ENCODE measurements at places on chromosomes 2 and 18.

GRCh38 chr2:1990724-1991123, 246.4 kb upstream of the PXDN start:
- H3K36me3 ChIP-seq: no peaks in the 10 kb centered on the region
- H3K4me1 ChIP-seq: no peaks in the 10 kb centered on the region
- no peaks in the 10 kb centered on the region for H3K27me3 ChIP-seq
- H3K4me3 ChIP-seq: no peak overlapping the region
- no peak overlapping the region for H3K27ac ChIP-seq
- peak; percentile 73 for DNase-seq

DNA sequence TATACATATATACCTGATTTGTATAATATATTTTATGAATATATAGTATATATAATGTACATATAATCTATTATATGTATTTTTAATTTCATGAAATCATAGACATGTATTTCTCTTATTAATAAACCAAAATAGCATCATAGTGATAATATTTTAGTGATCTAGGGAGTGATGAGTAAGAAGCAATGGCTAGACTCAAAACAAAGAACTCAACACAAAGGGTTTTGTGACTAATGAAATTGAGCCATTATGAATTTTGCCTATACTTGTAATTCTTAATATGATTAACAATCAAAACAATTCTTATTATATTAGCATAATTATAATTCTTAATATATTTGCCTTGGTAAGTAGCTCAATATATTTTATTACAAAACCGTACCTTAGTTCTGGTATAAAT, 1614.1 kb upstream of the TMEFF2 start:
- no peaks in the 10 kb centered on the region for H3K4me1 ChIP-seq
- no peak overlapping the region for H3K4me3 ChIP-seq
- H3K36me3 ChIP-seq: no peaks in the 10 kb centered on the region
- no peak for DNase-seq
- H3K27me3 ChIP-seq: no peaks in the 10 kb centered on the region
- H3K27ac ChIP-seq: no peak overlapping the region

DNA sequence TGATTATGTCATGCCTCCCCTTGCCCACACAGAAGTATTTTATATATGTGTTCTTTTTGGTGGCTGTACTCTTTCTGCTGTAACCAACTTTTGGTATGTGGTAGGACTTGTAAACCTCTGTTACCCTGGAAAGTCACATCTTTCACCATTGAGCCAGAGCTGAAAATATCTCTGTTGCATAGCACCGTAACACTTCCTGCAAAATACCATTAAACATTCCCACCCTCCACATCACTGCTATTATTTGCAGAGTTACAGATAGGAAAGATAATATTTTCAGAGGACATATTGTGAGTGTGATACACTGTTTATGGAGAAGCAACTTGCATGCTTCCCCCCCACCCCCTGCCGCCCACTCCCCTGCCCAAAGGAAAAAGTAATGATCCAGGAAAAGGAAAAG, 44.8 kb downstream of the CAB39 start:
- no peak overlapping the region for H3K27ac ChIP-seq
- no peaks in the 10 kb centered on the region for H3K4me1 ChIP-seq
- no peaks in the 10 kb centered on the region for H3K27me3 ChIP-seq
- H3K4me3 ChIP-seq: no peak overlapping the region
- DNase-seq: no peak

- no peaks in the 10 kb centered on the region for H3K4me1 ChIP-seq
- no peak for DNase-seq
- H3K4me3 ChIP-seq: no peak overlapping the region
- no peaks in the 10 kb centered on the region for H3K36me3 ChIP-seq
- no peak overlapping the region for H3K27ac ChIP-seq
Measured at GRCh38 chr2:129738799-129739198, 240.7 kb upstream of the RAB6C start.

- no peak overlapping the region for H3K4me3 ChIP-seq
- no peak for DNase-seq
- no peak overlapping the region for H3K27ac ChIP-seq
- H3K36me3 ChIP-seq: no peaks in the 10 kb centered on the region
- no peaks in the 10 kb centered on the region for H3K27me3 ChIP-seq
Measured at GRCh38 chr2:890214-890613, 60.4 kb upstream of the SNTG2 start.

DNA sequence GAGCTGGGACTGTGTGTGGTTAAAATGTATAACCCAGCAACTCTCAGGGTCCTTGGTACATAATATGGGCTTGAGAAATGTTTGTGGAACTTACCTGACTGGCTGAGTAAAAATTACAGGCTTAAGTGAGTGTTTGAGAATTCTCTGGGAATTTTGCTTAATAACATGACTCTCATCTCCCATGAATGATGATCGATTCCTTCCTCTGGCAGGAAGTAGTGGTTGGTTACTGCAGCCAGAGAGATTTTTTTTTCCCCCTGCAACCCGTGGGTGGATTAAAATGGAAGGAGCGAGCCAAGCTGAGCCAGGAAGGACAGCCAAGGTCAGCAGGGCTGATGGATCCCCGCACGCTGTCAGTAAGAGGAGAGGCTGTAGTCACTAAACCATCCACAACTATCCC, 40.6 kb upstream of the RFX8 start:
- H3K27me3 ChIP-seq: no peaks in the 10 kb centered on the region
- no peak overlapping the region for H3K27ac ChIP-seq
- no peaks in the 10 kb centered on the region for H3K36me3 ChIP-seq
- no peak overlapping the region for H3K4me3 ChIP-seq
- H3K4me1 ChIP-seq: peaks cover 7% of the 10 kb centered on the region

DNA sequence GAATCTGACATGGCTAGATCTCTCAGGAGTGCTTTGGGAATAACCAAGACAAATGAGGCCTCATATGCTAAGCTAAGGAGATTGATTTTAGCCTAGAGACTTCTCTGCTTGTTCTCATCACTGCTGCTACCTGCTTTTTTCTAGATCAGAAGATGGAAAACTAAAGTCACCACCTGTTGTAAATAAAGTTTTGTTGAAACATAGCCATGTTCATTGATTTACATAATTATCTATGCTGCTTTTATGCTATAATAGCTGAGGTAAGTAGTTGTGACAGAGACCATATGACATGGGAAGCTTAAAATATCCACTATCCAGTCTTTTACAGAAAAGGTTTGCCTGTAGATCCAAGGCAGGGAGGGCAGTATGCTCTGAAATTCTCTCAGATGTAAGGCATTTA, 46.1 kb upstream of the CYP26B1 start:
- no peaks in the 10 kb centered on the region for H3K27me3 ChIP-seq
- no peak overlapping the region for H3K27ac ChIP-seq
- H3K4me1 ChIP-seq: no peaks in the 10 kb centered on the region

DNA sequence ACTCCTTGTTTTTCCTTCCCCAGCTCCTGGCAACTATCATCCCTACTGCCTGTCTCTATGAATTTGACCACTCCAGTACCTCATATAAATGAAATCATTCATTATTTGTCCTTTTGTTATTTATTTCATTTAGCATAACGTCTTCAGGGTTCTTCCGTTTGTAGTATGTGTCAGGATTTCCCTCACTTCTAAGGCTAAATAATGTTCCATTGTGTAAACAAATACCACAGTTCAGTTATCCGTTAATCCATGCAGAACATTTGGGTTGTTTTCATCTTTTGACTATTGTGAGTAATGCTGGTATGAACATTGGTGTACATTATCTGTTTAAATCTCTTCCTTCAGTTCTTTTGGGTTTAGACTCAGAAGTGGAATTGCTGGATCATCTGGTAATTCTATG, 18.8 kb downstream of the DYNC2LI1 start:
- no peaks in the 10 kb centered on the region for H3K36me3 ChIP-seq
- no peaks in the 10 kb centered on the region for H3K4me1 ChIP-seq
- peak overlapping the region; percentile 6 for H3K27ac ChIP-seq
- DNase-seq: peak; percentile 76

DNA sequence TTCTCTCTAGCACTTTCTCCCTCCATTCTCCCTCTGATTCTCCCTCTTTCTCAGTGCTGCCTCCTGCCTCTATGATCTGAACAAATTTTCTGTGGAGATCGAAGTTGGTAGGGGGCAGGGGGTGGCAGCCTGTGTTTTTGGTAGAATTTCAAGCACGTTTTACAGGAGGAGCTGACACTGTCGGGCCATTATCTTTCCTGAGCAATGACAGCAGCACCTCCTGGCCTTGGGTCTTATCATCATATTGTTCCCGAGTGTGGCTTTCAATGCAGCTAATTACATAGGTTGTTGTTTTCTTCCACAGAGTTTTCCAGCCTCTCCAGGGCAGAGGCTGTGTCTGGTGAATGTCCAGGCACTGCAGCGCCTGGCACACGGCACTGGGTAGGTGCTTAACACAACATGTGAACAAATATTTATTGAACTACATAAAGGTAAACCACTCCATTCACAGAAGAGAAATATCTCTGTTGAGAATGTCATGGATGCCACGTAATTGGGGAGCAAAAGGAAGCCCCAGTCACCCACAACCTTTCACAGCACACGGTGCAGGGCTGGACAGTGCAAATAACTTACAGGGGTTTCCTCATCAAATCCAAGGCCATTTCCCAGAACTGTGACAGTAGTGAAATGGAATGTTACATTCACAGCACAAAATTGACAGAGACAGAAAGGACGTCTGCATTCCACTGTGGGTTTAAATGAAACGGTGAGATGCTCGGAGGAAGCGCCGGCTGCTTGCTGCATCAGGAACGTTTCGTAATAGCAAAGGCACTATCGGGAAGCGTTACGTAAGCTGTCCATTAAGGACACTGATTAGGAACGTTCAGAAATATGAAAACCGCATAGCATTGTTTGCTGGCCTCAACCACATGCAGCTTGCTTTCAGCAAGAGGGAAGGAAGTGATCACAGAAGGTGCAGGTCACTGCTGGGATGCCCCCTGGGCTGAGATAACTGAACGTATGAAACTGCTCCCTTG, 6.5 kb upstream of the KCNG2 start:
- DNase-seq: no peak
- no peaks in the 10 kb centered on the region for H3K36me3 ChIP-seq
- peaks cover 15% of the 10 kb centered on the region for H3K27me3 ChIP-seq
- no peak overlapping the region for H3K27ac ChIP-seq
- peaks cover 2% of the 10 kb centered on the region for H3K4me1 ChIP-seq

GRCh38 chr18:28045880-28046279, 131.1 kb downstream of the CDH2 start:
- no peak overlapping the region for H3K27ac ChIP-seq
- H3K27me3 ChIP-seq: no peaks in the 10 kb centered on the region
- DNase-seq: no peak
- H3K4me1 ChIP-seq: no peaks in the 10 kb centered on the region
- H3K4me3 ChIP-seq: no peak overlapping the region

DNA sequence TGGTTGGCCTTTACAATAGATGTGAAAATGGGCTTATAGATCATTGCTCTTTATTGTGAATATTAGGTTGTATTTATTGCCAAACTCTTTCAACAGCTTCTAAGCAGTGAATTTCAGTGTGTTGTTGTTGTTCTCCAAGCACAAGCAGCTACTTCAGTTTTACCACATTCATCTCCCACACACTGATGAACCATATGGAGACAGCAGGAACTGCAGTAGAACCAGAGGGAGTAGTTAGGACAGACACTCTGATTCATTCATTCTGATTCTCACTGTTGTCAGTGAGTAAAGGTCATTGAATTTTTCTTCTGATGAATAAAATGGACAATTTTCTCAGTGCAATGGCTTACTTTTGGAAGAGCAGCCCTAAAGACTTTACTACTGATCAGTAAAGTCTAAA, 40.2 kb downstream of the CCDC74A start:
- no peak for DNase-seq
- H3K4me3 ChIP-seq: no peak overlapping the region
- H3K36me3 ChIP-seq: no peaks in the 10 kb centered on the region
- H3K4me1 ChIP-seq: no peaks in the 10 kb centered on the region
- H3K27ac ChIP-seq: no peak overlapping the region

- H3K4me3 ChIP-seq: no peak overlapping the region
- no peaks in the 10 kb centered on the region for H3K36me3 ChIP-seq
- H3K4me1 ChIP-seq: no peaks in the 10 kb centered on the region
- no peak overlapping the region for H3K27ac ChIP-seq
- DNase-seq: no peak
Measured at GRCh38 chr2:98771721-98772524, 41.0 kb upstream of the MGAT4A start.

- peak; percentile 54 for DNase-seq
- no peaks in the 10 kb centered on the region for H3K4me1 ChIP-seq
- no peaks in the 10 kb centered on the region for H3K27me3 ChIP-seq
- H3K4me3 ChIP-seq: no peak overlapping the region
Measured at GRCh38 chr2:144414324-144414845, 105.5 kb downstream of the ZEB2 start.

- H3K4me3 ChIP-seq: no peak overlapping the region
- no peaks in the 10 kb centered on the region for H3K4me1 ChIP-seq
Measured at GRCh38 chr2:140355511-140356090, 1575.4 kb upstream of the NXPH2 start.

GRCh38 chr2:138962686-138963085, 182.5 kb upstream of the NXPH2 start:
- no peaks in the 10 kb centered on the region for H3K36me3 ChIP-seq
- no peak for DNase-seq
- no peak overlapping the region for H3K4me3 ChIP-seq
- no peak overlapping the region for H3K27ac ChIP-seq
- H3K4me1 ChIP-seq: no peaks in the 10 kb centered on the region
